Kidney (tissue), 22 donors: ENCODE measurements at places on chromosomes 7 and 10. TPM values are rescaled to one million over a fixed set of nuclear protein-coding genes. Genes with fewer than 3 reads are reported as not detected.

The AKR1C1 gene
- 61.7 TPM for total RNA-seq

GRCh38 chr10:52688899-52689298, 83.7 kb downstream of the MBL2 start:
- H3K36me3 ChIP-seq = no peaks in the 10 kb centered on the region
- no peak for DNase-seq
- no peaks in the 10 kb centered on the region for H3K4me1 ChIP-seq
- no peaks in the 10 kb centered on the region for H3K27me3 ChIP-seq
- no peak overlapping the region for H3K4me3 ChIP-seq
- no peak overlapping the region for H3K27ac ChIP-seq

DNA sequence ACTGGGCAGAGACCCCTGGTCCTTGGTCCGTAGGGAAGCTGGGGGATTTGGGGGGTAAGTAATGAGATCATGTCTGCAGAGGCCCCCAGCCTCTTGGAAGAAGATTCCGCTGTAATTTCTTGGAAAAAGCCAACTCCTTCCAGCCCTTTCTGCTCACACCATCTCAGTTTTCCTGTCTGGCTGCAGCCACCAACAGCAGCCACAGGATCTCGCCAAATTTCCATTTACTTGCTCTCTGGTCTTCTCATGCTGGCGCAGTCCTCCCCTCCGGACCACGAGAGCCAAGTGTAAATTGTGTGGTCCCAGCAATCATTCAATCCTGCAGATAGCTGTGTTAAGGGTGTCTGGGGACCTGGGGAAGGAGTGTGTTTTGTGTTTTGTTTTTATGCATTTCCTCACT, 49.6 kb downstream of the ASB13 start:
- no peak for DNase-seq
- H3K4me1 ChIP-seq = peaks cover 5% of the 10 kb centered on the region
- no peaks in the 10 kb centered on the region for H3K27me3 ChIP-seq
- no peak overlapping the region for H3K27ac ChIP-seq
- no peaks in the 10 kb centered on the region for H3K36me3 ChIP-seq

DNA sequence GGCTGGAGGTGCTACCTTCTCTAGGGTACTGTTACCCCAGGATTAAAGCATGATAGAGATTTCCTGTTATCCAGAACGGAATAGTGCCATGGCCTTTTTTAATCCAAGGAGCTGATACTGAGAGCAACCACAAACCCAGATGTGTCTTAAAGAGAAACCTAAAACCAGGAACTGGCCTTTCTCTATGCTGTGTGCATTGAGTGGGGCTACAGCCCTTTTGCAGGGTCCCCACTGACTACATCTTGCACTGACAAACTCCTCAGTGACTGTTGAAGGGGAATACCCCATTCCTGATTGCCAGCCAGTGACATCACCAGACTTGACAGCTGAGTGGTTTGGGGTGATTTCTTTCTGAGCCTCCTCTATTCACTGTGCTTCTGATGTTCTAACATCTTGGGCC, 81.9 kb upstream of the CAPZA2 start:
- no peak overlapping the region for H3K4me3 ChIP-seq
- DNase-seq = no peak
- peak overlapping the region; percentile 53 for H3K27ac ChIP-seq
- peaks cover 12% of the 10 kb centered on the region for H3K36me3 ChIP-seq
- H3K27me3 ChIP-seq = no peaks in the 10 kb centered on the region
- H3K4me1 ChIP-seq = peaks cover 18% of the 10 kb centered on the region
